ENCODE measurements at places on chromosomes 6 and 20.

- no peak for DNase-seq
Measured at GRCh38 chr20:35285806-35286076, 1.2 kb upstream of the EIF6 start.

GRCh38 chr6:39543095-39543494, 182.1 kb downstream of the KIF6 start:
- no peak for DNase-seq

- no peak for DNase-seq
Measured at GRCh38 chr20:62002882-62003480, 62.7 kb downstream of the TAF4 start.

GRCh38 chr6:105594821-105595220, 191.9 kb upstream of the PREP start:
- no peak for DNase-seq

- DNase-seq, result peak; percentile 82
Measured at GRCh38 chr6:48151142-48151541, 40.1 kb upstream of the PTCHD4 start.

DNA sequence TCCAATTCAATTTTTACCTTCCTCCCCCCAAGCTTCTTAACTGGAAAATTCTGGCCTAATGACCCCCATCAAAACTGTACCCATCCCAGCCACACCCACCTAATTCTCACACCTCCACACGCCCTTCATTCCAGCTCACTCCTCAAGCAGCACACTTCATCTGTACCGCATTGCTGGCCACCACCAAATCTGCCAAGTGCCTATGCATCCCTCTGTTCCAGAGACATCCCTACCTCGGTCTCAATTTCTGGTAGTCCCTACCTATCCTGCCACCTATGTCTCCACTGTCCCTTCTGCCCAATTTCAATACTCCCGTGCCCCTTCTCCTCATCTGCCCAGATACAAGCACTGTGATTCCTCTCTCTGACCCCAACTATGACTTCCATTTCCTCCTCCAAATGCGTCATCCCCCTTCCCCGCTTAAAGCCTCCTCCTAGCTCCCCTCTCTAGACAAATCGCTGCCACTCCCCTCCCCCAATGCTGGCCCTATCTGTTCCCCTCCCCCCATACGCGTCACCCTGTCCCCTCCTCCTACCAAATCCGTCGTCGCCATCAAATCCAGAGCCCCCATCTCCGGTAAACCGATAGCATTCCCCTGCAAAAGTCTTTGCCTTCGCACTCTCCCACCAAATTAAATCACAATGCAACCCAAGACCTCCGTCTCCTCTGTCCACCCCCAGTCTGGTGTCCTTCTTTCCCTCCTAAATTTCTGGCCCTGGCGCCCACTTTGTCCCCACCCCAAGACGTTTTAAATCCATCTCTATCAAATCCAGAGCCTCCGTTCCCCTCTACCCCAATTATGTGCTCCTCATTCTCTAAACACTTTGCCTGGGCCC, 1.2 kb downstream of the MTCH1 start:
- DNase-seq, result peak; percentile 70

GRCh38 chr20:22465622-22466446, 118.5 kb downstream of the FOXA2 start:
- no peak for DNase-seq

DNA sequence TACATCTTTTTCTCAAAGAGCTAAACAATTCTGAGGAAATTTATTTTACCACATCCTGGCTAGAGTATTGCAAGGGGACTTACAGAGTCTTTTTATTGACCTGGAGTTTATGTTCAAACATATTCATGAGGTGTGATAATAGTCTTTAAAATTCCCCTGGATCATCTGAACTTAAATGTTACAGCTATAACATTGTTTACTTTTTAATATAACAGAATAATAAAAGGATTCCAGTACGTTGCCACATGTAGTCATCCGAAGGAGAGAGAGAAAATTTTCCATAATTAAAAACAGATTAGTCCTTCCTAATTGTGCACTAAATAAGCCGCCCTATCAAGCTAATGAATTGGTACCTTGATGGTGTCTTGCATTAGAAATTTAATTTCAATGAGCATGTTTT, 765.4 kb upstream of the MAP3K7 start:
- no peak for DNase-seq

DNA sequence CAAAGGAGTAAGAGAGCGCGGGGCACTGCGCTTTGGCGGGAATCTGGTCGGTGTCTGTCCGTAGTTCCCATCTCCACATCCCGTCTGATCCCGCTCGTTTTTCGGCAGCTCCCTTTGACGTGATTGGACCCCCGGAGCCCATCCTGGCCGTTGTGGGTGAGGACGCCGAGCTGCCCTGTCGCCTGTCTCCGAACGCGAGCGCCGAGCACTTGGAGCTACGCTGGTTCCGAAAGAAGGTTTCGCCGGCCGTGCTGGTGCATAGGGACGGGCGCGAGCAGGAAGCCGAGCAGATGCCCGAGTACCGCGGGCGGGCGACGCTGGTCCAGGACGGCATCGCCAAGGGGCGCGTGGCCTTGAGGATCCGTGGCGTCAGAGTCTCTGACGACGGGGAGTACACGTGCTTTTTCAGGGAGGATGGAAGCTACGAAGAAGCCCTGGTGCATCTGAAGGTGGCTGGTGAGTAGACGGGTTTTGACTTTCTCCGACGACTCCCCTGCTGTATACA, 1.4 kb downstream of the BTN1A1 start:
- DNase-seq, result peak; percentile 12

DNA sequence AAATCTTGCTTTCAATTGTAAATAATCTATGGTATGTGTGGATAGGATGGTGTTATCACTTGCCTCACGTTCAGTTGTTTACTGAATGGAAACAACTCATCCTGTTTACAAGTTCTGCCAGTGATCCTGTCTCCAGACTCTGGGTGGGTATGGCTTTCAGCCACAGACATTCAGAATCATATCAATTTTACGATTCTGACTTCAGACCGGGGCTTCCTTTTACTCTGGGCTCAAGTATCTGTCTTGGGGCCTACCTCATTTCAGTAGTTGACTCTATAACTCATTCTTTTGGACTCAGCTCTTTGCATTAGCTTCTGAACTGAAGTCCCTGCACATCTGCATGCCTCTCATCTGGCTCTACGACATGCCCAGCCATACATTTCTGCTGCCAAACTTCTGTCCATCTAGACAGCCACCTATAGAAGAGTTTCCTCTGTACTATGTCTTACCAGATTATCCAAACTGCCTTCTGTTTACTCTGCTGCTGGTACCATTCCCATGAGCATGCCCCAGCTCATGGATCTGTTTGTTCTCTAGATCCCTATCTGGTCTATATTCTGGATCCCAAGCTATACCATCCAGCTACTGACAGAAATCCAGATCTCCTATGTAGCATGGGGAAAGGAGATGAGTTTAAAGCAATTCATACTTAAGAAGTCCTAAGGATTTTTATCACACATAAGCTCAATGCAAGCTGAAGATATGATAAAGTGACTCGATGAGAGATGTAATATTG, 34.3 kb downstream of the FYN start:
- DNase-seq, result no peak

GRCh38 chr6:44143731-44144130, 14.9 kb upstream of the CAPN11 start:
- DNase-seq, result no peak

DNA sequence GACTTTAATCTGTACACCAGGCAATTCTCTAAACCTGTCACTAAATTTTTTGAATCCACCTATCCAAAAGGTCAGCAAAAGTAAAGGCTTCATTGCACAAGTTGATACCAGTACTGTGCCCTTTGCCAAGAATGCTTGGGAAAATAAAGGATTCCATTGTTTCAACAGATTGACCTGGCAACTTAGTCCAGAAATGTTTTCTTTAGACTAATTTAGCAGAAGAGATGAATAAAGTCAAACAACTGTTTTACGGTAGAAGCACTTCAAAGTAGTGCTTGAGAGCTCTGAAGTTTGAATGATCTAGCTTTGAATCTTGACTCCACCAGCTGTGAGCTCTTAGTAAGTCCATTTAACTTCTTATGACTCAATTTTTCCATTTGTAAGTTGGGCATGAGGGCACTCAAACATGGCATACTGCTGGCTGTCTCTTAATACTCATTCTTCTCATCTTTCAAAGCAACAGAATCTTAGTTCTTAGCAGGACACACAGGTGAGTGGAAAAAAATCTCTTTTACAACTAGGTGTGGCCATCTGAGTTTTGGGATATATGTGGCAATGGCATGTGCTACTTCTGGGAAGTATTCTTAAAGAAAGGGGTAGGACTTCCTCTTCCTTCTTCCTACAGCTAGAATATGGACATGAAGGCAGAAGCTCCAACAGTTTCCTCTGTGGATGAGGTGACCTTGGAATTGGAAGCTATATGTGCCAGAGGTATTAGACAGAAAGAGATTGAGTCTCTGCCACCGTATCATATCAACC, 55.9 kb upstream of the LOC128125822 start:
- no peak for DNase-seq

GRCh38 chr20:9955646-9956045, 79.1 kb upstream of the ANKEF1 start:
- peak; percentile 41 for DNase-seq

DNA sequence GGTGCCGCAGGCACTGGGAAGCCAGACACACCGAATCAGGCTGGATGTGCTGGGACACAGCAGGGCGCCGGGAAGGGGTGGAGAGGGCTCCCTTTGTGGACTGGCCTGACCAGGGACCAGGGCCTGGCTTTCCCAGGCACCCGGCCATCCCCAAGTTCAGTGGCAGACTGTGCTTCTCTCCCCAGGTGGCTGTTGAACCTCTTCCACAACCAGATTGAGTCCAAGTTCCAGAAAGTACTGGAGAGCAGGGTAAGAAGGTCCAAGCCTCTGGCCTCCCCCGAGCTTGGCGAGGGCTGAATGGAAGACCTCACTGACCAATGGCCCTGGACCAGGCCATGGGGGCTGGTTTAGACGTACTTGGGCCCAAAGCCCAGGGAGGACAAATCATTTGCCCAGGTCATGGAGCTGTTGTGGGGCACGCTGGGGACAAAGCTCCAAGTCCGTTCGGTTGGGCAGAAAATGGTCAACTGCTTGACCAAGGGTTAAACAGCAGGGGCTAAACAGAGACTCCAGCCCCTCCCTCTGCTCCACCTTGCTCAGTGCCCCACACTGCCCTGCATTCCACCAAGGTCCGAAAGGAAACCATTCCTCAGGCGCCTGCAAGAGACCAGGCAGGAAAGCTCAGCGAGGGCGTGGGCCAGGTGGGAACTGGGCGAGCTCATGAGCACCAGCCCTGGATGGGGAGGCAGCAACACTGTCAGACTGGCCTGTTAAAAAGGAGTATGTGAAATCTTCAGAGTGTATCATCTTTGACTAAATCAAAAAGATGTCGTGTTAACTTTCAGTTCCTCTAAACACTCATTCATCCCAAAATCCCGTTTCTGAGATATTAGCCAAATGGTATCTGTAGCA, 9.1 kb downstream of the LBP start:
- DNase-seq, result no peak

DNA sequence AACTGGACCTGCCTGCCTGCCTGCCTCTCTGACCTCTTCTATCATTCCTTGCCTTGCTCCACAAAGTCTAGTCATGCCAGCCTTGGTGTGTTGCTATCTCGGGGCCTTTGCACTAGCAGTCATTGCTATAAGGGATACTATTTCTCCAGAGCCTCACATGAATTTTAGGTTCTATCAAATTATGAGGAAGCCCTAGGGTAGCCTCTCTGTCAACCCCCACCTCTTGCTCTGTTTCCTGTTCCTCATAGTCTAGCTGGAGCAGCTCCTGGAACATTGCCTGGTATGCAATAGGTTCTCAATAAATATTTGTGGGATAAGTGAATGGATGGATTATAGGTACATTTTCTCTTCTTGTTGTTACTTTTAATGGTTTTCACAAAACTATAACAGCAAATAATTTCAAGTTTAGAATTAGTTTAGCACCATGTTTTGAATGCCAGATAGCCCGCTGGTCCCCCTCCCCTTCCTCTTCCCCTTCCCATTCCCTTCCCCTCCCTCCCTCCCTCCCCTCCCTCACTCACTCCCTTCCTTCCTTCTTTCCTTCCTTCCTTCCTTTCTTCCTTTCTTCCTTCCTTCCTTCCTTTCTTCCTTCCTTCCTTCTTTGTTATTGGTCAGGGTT, 46.9 kb upstream of the DTNBP1 start:
- DNase-seq, result no peak

DNA sequence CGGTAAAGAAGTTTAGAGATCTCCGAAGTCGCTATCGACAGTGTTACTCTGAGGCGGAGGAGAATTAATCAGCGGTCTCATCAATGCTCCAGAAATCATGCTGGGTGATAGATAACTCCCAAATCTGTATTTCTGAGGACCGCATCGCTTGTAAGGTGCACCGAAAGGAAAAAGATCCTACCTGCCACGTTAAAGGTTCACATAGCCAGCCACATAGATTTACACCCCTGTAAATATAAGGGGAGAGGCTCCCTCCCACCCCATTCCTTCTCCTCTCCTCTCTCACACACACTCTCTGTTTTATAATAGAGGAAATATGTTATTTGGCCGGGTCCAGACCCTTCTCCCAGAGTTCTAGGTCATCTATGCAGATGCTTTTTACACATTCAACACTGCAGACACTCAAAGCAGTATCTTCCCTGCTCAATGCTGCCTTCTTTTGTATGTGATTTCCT, 620 bp upstream of the DEK start:
- no peak for DNase-seq

GRCh38 chr6:83847179-83847578, 6.0 kb upstream of the RIPPLY2 start:
- DNase-seq, result no peak

DNA sequence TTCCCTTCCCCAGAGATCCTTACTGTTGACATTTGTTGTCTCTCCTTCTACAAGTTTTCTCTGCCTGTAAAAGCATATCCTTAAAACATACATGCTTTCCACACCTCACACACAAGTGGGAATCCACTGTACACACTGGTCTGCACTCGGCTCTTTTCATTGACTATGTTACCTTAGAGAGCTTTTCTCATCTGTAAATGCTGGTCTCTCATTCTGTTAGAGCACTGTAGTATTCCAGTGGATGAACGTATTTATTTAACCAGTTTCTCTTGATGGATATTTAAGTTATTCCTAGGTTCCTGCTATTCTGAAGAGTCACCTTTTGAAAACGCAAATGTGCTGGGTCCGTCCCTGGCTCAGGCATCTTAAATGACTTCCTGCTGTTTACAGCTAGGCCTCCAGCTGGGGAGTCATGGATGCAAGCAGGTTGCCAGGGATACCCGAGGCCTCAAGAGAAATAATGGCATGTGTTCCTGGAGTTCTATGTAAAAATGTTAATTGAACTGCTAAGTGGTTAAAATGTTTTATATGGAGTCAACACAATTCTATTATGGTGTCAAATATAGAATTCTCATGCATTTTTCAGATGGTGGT, 61.1 kb upstream of the TGM3 start:
- DNase-seq, result no peak

DNA sequence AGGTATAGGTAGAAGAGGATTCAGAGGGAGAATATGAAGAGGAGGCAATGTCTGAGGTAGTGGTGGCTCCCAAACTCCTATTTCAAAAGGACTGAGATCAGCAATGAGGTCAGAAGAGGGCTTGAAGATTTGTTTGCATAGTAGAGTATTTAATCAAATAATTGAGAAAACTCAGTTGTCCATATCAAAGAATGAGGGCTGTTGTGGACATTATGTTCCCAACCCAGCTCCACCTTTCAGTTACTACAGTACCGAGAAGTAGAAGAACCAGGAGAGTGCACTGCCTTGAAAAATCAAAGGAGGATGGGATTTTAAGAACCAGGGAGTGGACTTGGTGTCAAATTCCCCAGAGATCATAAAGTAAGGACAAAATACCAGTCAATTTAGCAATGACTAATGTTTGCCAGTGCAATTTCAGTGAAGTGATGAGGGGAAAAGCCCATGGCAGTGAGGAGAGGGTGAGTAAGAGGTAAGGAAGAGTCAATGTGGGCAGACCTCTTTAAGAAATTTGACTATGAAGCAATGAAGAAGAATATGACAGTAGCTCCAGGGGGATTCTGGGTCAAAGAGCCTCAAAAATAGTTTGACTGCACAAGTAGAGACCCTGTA, 382.4 kb downstream of the PKHD1 start:
- DNase-seq, result no peak

GRCh38 chr6:169363590-169363989, 109.9 kb upstream of the THBS2 start:
- DNase-seq, result peak; percentile 9

All from iris pigment epithelial cell (primary cell).